Tongue (tissue), 3 donors: ENCODE measurements at places on chromosomes 3 and 15. TPM values are rescaled to one million over a fixed set of nuclear protein-coding genes. Genes with fewer than 3 reads are reported as not detected.

The ATP2B2 gene
- 5.7 TPM for total RNA-seq

The PRICKLE2 gene
- 49.3 TPM for total RNA-seq

The FAM3D gene
- 14.9 TPM for total RNA-seq

The SLC24A5 gene
- total RNA-seq: not detected

The RTP1 gene
- 1.0 TPM for total RNA-seq

The MLH1 gene
- 67.9 TPM for total RNA-seq

- no peak for DNase-seq
These were observed 782.0 kb upstream of the ALCAM start for GRCh38 chr3:104584682-104585081.

DNA sequence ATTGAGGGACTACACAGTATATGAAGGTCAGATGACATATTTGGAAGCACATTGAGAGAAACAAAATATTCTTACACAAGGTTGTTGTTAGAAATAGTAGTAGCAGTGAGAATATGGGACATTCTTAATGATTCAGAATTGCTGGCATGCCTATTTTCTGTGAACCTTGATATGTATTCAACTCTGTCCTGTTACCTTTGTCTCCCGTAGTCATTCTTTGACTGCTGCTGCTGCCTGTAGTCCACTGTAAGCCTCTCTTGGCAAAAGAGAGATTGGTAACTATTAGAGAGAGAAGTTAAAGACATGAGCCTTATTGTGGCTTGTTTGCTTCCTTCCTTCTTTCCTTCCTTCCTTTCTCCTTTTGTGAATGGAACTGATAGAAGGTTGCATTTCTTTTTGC lies 64.5 kb downstream of the TCF12 start:
- DNase-seq: no peak

GRCh38 chr15:36208868-36209582 lies 370.4 kb upstream of the CDIN1 start:
- DNase-seq: no peak

- DNase-seq: no peak
These were observed 11.2 kb downstream of the DLL4 start for GRCh38 chr15:40940296-40940801.

- DNase-seq: no peak
These were observed 9.0 kb downstream of the CCDC32 start for GRCh38 chr15:40555876-40556275.

DNA sequence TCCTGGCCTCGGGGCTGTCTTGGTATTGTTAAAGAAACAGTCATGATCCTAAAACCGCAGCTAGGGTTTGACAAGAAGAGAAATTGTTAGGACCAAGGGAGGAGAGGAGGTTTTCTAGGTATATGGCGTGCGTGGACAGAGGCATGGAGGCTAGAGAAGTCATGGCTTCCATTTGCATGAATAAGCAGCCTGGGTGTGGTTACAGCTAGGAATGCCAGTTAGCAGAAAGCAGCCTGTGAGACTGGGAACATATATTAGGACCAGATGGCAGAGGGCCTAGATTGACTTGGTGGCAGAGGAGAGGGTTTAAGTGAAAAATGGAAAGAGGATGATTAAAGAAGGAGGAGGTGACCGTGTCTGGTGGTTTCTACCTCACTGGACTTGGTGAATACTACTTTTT lies 573.6 kb upstream of the ARRDC4 start:
- DNase-seq: no peak

- peak; percentile 73 for DNase-seq
These were observed 1.5 kb downstream of the SATB1 start for GRCh38 chr3:18423401-18424212.

GRCh38 chr15:100941536-100941935 lies 22.4 kb downstream of the LRRK1 start:
- DNase-seq: no peak

- no peak for DNase-seq
These were observed 463.5 kb upstream of the RASGRP1 start for GRCh38 chr15:39028069-39028468.

- no peak for DNase-seq
These were observed 6.8 kb upstream of the ZNF280D start for GRCh38 chr15:56739964-56740640.

DNA sequence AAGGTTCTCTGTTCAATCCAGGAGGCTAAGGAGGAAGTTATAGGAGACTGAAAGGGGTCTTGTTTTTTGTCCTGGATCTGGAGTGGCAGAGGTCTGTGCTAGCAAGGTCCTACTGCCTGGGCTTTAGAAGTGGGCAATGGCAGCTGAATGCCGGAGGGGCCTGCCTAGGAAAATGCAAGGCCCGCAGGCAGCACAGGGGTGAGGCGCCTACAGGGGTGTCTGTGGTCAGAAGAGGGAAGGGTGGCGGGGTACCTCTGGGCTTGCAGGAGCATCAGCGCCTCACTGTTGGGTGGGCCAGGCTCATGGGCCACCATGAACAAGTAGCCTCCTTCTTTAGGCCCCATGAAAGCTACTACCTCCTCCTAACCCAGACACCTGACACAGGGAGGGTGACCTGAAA lies 175.4 kb downstream of the PEX5L start:
- no peak for DNase-seq

DNA sequence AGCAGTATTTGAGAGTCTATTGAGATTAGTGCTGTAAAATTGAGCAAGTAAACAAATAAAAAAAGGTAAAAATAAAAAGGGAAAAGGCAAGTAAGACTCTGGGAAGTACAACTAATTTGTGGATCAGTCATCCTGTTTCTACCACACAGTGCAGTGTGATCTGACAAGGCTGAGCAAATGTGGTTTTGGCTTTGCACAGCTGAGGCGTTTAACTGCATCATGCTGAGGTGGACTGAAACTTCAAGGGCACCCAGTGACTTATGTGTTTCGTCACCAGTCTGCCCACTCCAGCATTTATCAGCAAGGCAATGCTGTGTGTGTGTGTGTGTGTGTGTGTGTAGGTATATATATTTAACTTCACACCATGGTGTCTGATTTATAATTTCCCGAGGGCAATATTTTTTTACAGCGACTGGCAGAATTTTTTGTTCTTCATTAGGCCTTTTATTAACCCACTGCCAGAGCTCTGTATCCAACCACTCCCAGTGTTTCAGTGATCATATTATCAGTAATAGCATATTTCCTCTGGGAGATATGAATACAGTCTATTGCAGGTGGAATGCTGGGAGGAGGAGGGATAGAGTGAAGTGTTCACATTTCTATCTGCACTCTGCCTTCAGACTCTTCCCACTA lies 131.5 kb upstream of the SATB1 start:
- DNase-seq: no peak

GRCh38 chr15:96431786-96432185 lies 101.3 kb downstream of the NR2F2 start:
- DNase-seq: no peak

DNA sequence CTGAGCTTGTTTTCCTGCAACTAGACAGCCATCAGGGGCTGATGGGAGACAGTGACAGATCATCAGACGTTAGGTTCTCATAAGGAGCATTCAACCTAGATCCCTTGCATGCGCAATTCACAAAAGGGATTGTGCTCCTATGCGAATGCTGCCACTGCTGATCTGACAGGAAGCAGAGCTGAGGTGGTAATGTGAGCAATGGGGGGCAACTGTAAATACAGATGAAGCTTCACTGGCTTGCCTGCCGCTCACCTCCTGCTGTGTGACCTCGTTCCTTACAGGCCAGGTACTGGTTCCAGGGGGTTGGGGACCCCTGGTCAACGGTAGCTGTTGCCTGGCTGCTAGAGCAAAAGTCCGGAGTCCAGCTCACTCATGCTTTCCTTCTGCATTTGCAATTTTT lies 26.4 kb upstream of the KCNAB1 start:
- DNase-seq: no peak

DNA sequence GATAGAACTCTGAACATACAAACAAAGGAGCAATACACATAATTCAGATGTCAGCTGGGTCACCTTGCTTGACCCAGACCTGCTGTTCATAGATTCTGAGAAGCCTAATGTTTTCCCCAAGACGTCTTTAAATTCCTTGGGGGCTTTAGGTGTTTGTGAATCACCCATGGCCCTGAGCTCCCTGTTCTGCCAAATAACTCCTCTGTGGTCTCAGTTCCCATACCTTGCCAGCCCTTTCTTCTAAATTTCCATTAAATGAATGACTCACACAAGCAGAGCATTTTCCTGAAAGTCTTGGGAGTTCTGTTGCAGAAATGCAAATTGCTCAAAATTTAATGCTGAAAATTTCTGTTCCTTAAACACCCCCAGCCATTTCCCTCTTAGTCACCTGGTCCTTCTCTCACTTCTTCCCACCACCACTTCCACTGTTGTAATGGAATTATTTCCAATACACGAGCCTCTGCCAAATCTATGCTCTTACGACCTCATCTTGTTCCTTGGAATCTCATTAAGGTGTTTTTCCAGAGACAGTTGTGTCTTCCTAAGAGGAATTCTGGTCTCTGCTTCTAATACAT lies 33.4 kb upstream of the PSMD6 start:
- no peak for DNase-seq

- peak; percentile 69 for DNase-seq
These were observed 87.9 kb upstream of the LINGO1 start for GRCh38 chr15:77720655-77721054.

DNA sequence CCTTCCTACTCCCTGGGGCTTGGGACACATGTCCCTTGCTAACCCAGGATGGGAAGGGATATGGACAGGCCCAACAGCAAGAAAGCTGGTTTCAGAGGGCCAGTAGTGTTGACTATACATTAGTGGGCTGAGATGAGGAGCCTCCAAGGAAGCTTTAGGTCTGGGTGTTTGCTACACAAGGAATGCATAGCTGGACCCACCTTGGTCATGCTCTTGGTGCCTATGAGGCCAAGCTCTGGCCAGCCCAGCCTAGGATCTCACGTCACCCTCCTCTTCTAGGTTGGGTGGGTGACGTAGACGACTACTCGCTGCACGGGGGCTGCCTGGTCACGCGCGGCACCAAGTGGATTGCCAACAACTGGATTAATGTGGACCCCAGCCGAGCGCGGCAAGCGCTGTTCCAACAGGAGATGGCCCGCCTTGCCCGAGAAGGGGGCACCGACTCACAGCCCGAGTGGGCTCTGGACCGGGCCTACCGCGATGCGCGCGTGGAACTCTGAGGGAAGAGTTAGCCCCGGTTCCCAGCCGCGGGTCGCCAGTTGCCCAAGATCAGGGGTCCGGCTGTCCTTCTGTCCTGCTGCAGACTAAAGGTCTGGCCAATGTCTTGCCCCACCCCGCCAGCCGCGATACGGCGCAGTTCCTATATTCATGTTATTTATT lies 653 bp upstream of the WDR6 start:
- peak; percentile 54 for DNase-seq

DNA sequence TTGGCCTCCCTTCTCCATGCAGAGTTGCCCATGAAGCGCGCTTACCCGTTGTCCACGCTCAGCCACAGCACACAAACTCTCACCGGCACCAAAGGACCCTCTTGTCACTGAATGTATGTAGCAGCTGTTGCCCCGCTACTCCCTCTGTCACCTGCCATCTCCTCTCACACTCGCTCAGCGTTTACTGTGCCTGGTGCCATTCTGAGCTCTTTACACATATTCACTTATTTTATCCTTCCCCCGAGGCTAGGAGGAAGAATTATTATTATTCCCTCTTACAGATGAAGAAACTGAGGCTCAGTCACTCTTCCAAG lies 41.7 kb upstream of the PRR23E start:
- peak; percentile 38 for DNase-seq

DNA sequence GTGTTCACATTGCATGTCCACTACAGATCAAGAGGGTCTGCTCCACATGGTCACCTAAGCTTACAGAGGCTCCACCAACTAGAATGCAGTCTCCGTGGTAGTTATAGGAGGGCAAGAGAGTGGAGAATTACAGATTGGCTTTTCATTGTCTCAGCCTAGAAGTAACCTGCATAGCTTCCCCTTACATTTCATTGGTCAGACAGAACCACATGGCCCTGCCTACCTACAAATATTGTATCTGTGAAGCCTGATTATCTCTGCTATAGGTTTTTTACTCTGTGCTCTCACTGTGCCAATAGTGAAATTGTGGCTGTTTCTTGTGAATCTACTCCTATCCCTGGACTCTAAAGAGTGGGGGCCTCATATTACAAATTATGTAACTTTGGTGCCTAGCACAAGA lies 2.5 kb upstream of the TLNRD1 start:
- no peak for DNase-seq

DNA sequence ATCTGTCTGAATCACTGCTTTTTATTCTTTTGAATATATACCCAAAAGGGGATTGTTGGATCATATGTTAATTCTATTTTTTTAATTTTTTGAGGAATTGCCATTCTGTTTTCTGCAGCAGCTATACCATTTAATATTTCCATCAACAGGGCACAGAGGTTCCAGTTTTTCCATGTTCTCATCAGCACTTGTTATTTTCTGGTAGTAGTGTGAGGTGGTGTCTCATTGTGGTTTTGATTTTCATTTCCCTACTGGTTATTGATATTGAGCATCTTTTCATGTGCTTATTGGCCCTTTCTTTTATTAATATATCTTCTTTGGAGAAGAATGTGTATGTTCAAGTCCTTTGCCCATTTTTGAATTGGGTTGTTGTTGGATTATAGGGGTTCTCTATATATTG lies 68.1 kb downstream of the PDE8A start:
- no peak for DNase-seq
